ENCODE measurements at places on chromosomes 12 and 14.

DNA sequence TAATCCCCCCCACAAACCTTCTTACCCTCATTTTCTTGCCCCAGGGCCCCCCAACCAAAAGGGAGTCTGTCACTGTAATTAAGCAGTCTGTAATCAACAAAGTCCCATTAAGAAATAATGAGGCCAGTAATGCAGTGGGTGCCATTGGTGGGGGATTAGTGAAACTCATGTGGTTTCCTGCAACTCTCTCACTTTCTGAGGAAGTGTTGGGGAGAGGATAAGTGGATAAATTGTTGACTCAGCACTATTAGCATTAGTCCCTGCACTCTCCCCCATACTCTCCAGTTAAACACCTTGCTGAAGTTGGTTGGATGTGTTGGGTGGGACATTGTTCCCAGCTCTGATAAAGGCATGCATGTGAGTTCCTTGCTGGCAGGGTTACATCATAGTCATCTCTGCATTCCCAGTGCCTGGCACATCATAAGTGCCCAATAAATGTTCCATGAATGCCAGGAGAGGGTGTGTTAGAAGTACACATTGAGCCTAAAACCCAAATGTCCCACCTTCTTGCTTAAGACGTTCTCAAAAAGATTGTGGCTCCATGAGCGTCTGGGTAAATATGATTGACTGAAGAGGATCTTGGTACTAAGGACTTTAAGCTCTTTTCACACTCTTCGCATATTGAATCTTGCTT lies 45.8 kb upstream of the HOXC13 start:
- no peak for DNase-seq

GRCh38 chr12:111578276-111578970 lies 20.7 kb downstream of the ATXN2 start:
- no peak for DNase-seq

- no peak for DNase-seq
These were observed 14.5 kb downstream of the BAG5 start for GRCh38 chr14:103547941-103548462.

DNA sequence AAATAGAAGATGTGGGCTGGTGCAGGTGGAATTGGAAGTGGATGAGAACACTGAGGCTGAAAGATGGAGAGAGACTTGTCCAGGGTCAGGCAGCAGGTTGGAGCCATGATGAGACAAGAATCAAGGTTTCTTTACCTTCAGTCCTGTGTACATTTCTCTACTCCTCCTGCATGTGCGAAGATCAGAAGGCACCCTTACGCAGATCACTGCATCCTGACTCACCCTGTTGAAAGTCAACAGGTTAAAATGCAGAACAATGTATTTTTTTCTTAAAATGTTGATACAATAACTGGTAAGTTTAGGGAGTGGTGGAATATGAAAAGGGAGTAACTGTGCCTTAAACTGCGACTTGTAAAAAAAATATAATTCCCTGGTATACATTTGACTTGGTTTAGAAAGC lies 47.8 kb downstream of the TESPA1 start:
- no peak for DNase-seq

DNA sequence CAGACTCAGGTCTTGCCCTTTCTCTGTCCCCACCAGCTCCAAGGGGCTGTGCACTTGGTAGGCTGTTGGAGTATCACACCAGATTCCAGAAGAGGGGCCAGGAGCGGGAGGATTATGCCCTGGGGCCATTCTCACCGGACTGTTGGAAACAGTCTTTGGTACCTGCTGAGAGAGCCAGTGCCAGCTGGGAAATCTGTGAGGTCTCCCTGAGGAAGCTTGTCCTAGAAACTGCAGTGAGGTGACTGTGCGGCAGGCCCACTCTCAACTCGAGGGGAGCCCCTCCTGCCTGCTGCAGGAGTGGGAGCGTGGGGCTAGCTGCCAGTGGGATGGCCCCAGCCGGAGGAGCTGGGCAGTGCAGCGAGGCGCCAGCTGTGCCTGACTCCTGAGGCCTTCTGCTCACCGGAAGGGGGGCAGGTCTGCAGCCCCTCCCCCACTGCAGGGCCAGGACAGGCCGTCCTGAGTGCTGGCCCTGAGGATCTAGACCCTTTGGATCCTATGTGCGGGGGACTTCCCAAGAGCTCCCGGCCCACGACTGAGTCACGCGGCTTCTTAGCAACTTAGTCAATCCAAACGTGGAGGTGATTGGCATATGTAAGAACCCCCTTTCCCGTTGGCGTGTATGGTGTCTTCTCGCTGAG lies 295.2 kb downstream of the CACNA1C start:
- no peak for DNase-seq

All from NCI-H187 (cell line).